ENCODE measurements at places on chromosomes 1 and 21.

DNA sequence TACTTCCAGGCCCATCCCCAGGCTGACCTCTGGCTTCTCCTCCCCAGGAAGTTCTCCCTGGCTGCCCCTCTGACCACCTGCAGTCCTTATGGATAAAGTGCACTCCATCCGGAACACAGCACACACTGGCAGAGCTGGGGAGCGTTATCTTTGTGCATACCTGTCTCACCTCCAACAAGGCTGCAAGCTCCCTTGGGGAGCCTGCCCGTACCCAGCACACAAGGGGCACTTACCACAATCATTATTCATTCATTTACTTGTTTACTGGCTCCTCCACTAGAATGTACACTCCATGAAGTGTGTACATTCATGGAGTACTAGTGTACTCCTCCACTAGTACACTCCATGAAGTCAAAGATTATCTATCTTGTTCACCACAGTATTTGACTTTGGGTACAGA, 30.3 kb downstream of the GLIS1 start:
- DNase-seq: no peak

- no peak for DNase-seq
Observed at GRCh38 chr1:182823220-182823619, 15.9 kb upstream of the DHX9 start.

- DNase-seq: no peak
Observed at GRCh38 chr1:45621895-45622523, 1.8 kb downstream of the CCDC17 start.

DNA sequence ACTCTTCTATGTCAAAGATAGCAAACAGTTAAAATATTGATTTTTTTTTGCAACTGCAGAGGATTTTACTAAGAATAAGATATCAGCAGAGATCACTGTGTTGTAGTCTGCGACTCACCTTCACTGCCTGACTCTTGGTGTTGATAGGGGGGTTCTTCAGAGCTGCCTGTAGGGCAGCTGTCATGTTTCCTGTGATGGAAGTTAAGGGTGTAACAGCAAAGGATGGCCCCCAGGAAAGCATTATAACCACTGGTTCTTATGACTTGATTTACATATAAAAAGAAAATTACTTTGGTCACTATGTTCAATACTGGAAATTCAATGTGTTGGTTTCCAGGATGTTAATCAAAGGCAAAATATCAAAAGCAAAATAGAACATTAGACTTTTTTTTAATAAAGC, 2.6 kb downstream of the ARPC5 start:
- DNase-seq: no peak

GRCh38 chr1:201999625-202000238, 10.7 kb upstream of the ELF3 start:
- peak; percentile 65 for DNase-seq

DNA sequence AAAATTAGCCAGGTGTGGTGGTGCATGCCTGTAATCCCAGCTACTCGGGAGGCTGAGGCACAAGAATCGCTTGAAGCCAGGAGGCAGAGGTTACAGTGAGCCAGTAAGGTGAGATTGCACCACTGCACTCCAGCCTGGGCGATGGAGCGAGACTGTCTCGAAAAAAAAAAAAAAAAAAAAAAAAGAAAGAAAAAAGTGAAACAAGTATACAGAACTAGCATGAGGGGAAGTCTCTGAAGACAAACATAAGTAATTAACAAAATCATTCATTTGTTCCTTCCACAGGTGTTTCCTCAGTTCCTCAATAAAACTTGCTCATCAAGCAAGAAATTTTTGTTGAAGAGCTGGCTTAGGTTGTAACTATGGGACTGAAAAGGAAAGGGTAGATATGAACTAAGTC, 52.2 kb upstream of the CNN3 start:
- no peak for DNase-seq

DNA sequence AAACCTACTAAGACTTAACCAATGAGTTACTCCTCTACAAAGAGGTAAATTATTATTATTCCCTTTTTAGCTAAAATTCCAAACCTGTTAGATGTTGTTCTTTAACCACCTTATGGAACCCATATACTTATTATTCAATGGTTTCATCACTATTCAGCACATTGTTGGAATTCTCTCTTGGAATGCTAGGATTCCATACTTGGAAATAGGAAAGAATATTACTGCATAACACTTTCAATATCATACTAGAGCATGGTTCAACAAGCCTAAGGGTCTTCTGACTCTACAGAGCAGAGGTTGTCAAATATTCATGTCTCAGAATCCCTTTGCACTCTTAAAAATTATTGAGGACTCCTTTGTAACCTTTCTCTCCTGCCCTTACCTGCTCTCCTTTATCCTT, 69.4 kb downstream of the DEGS1 start:
- no peak for DNase-seq

- DNase-seq: no peak
Observed at GRCh38 chr1:204105131-204105515, 32.2 kb downstream of the SOX13 start.

DNA sequence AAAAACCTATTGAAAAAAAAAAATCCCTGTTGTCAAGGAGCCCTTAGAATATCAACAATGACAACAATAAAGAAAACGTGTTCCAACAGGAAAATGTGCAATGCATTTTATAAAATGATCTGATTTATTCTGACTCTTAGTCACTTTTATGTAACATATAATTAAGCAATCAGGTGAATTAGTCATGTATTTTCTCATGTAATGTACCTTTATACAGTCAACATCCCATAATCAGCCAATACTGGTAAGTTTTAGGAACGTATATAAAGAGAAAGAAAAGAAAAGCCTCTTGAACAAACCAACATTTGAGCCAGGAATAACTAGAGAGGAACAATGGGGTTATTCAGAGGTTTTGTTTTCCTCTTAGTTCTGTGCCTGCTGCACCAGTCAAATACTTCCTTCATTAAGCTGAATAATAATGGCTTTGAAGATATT, at the start of gene CLCA4:
Gene CLCA4 (plus strand): TSS at position 292 of the 435 bp plus-strand sequence. CDS start 42 bp downstream, at position 334.
- DNase-seq: no peak

GRCh38 chr1:65799601-65800000, 6.9 kb downstream of the PDE4B start:
- DNase-seq: no peak

- peak; percentile 95 for DNase-seq
Observed at GRCh38 chr1:219771080-219771479, 157.3 kb downstream of the SLC30A10 start.
